Foreskin melanocyte (primary cell): ENCODE measurements at places on chromosomes 7 and 10.
A peak's percentile ranks its signal among the peaks of the same experiment; 100 is the strongest.

GRCh38 chr7:12737373-12737772 lies 49.9 kb downstream of the ARL4A start:
- no peak for DNase-seq

GRCh38 chr10:101228966-101229265 lies 347 bp downstream of the LBX1 start:
- DNase-seq, result no peak

- no peak for DNase-seq
Measured at GRCh38 chr7:5695727-5696345, 85.6 kb downstream of the RNF216 start.

- DNase-seq, result no peak
Measured at GRCh38 chr7:73496626-73497025, 25.5 kb downstream of the BAZ1B start.

DNA sequence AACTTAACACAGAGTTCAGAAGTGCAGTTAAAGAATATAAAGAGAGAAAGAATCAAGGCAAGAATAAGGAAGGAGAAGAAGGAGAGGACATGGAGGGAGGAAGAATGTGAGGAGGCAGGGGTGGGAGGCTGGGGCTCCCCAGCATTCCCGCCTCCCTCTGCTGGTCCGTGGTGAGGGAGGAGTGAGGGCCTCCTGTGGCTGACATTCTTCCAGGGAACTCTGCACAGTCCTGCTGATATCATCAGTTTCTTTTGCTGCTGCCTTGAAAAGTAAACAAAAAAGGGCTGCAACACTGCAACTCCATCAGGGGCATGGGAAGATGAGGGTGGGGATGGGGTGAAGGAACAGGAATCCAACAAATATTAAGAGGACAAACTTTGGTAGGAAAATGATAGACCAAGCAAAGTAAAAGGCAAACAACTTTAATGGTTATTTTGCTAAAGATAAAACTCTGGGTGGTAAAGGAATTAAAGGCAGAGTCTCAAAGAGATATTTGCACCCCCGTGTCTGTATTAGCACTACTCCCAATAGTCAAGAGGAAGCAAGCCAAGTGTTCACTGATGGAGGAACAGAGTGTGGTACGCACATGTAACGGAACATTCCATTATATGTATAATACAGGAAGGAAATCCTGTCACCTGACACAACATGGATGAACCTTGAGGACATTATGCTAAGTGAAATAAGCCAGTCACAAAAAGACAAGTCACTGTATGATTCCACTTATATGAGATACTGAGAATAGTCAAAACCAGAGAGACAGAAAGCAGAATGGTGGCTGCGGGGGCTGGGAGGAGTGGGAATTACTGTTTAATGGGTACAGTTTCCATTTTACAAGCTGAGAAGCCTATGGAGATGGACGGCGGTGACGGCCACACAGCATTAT lies 8.0 kb upstream of the SPOCK2 start:
- no peak for DNase-seq

- no peak for DNase-seq
Measured at GRCh38 chr7:115059321-115059720, 137.4 kb downstream of the MDFIC start.

DNA sequence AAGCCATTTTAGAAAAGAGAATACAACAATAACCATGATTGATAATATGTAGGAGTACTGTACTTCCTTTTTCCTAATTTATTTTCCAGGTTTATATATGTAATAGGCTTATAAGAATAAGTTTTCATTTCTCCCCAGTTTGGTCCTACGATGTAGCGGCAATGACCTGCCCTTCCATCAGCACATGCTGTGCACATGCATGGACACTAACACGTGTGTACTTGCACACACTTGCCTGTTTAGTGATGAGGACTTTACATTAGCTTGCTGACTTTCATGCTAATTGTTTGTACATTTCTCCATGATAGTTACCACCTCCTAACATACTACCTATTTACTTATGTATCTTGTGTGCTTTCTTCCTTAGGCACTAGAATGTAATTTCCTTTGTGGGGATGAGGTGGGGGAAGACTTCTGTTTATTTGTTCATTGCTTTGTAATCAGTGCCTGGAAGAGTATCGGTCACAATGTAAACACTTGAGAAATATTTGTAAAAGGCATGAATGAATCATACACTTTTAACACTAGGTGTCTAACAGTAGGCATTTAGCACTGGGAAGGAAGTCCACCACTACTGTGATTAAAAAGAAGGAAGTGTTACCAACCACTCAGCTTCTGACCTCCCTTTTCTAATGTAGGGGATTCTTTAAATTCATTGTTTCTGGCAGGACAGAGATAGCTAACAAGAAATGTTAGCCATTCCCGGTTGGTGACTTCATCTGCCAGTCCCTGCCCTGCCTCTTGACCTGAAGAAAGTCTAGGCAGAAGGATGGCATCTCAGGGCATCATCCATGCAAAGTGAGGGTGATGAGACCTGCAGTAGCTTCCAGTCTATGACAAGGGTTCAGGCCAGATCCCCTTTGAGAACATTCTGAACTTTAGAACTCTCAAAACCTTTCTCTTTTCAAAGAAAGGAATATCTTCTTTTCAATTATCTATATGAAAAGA lies 120.2 kb upstream of the RAB18 start:
- DNase-seq, result no peak

GRCh38 chr7:112036071-112036470 lies 170.1 kb downstream of the DOCK4 start:
- DNase-seq, result no peak

DNA sequence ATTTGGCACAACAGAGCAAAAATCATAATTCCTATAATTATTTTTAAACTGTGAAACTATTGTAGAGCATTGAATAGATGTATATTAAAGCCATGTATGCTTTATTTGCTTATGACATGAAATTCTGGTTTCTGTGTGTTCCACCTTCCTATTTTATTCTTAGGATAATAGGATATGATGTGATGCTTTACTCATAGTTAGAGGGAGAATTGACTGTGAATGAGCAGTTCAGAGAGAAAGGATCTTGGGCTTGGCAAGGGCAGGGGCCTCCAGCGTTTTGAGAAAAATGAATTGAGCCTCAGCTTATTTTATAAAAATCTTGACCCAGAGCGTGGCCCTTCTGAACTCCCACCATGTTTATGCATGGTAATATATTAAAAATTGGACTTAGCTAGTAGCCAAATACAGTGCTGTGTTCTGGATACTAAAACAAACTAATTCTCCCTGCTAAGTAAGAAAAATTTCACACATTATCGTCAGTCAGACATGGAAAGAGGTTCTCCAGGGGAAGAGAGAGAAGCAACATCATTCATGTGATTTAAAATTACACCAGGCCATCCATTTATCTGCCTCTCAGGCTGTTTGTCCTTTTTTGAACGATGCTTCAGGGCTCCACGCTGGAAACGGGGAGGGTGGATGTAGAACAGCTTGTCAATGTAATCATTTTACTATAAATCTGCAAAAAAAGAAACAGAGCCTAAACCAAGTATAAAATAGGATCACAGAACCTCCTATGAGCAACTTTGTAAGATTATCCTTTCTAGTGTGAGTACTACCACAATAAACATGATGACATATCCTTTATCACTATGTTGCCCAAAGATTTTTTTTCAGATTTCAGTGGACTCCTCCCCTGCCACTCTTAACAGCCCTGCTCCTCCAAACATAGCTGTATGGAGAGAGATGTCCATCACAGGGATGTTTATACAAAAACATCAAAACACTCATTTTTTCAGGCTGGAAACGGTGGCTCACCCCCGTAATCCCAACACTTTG lies 258.1 kb upstream of the C7orf33 start:
- DNase-seq, result no peak

GRCh38 chr10:15585303-15585715 lies 134.4 kb downstream of the ITGA8 start:
- DNase-seq, result peak; percentile 22

- no peak for DNase-seq
Measured at GRCh38 chr10:129774736-129775401, 189.2 kb downstream of the EBF3 start.

- DNase-seq, result no peak
Measured at GRCh38 chr10:58515291-58515941, 2.7 kb downstream of the BICC1 start.

DNA sequence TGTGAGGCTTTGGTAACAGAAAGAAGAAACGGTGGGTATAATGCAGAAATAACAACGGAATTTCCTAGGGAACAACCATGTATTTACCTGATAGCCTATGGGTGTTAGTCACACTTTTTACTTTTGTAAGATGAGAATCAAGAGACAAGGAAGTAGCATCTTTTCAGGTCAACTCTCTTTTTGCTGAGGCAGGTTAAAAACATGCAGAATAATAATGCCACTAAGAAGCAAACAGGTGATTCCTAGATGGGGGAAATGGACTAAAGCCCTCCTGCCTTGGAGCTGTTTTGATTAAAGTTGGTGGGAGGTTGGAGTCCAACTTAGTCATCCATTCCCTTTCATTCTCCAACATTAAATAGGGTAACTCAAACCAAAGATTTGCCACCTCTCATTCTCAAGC lies 2.0 kb upstream of the COL28A1 start:
- DNase-seq, result no peak

DNA sequence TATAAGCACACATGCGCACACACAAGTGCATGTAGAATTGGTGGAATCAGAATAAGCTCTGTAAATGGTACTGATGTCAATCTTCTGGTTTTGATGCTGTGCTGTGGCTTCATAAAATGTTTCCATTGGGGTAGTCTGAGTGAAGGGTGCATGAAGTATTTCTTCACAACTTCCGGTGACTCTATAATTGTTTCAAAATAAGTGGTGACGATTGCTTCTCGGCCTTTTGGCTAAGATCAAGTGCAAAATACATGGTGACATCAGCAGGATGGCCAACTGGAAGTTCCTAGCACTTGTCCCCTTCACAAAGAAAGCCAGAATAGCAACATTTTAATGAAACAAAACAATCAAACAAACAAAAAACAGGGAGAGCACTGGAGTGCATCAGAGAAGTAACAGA lies 41.6 kb upstream of the CAMK2B start:
- DNase-seq, result no peak

DNA sequence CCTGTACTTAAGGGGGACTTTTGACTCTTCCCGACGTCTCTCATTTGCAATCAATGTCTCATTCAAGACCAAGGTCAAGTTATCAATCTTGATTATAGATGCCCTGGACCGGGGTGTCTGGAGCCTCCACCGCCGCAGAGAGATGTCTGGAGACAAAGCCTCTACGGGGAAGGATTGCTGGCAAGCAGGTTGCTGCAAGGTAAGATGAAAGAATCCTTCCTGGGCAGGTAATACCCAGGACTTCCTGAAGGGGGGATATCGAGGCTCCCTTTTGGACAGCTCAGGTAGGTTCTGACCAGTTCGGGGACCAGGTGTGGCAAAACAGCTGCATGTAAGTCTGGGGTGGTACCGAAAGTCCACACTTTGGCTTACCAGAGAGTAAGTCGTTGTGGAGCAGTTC lies 12.5 kb upstream of the CUX1 start:
- DNase-seq, result no peak

GRCh38 chr7:51253157-51253556 lies 63.5 kb downstream of the COBL start:
- DNase-seq, result no peak

DNA sequence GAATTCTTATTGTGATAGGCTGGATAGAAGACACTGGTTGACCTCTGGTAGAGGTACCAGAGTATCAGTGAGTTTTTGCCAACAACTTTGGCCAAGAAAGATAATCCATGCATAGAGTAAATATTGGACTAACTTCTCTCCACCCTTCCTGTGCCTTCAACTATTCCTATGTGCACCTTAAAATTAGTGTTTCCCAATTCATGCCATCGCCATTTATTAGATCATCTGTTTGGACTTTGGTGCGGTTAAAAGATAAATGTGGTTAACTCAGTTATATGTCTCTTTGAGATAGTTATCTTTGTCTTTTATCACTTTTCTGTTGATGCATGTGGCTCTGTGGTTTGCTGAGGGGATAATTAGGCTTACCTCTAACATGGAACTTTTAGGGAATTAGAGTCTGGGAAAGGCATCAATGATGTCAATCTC lies 4.6 kb downstream of the PAPSS2 start:
- no peak for DNase-seq

DNA sequence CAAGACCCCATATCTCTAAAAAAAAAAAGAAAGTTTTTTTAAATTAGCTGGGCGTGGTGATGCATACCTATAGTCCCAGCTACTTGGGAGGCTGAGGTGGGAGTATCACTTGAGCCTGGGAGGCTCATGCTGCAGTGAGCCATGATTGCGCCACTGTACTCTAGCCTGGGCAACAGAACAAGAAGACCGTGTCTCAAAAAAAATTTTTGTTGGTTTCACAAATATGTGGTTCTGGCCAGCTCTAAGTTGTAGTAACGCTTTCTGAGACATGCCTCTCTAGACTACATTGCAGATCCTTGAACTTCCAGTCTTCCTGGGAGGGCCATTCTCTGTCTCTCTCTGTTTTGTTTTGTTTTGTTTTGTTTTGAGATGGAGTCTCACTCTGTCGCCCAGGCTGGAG lies 24.6 kb upstream of the RHBDD2 start:
- no peak for DNase-seq

GRCh38 chr7:41170466-41170865 lies 532.4 kb downstream of the INHBA start:
- DNase-seq, result no peak

DNA sequence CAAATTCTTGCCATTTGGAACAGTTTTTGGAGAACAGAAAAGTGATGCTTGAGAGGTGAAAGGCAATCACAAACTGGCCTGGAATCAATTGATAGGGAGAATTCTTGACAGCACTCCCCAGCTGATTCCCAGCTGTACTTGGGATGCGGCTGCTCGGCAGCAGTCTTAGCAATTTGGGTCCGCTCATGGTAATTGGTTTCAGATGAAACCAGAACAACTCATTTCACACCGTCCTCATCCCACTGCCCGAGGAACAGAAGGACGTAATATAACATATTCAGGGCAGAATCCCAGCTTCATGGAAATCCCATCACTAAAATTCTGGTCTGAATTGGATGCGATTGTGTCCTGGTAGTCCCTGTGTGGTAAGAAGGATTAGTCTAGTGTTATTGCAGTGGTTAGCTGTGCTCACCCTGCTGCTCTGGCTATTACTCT lies 223.3 kb upstream of the FERD3L start:
- no peak for DNase-seq

- no peak for DNase-seq
Measured at GRCh38 chr7:46414946-46415345, 493.9 kb upstream of the IGFBP3 start.

GRCh38 chr7:88109612-88110011 lies 110.2 kb downstream of the SRI start:
- no peak for DNase-seq

- peak; percentile 56 for DNase-seq
Measured at GRCh38 chr7:42238709-42239366, 1.8 kb upstream of the GLI3 start.

- DNase-seq, result no peak
Measured at GRCh38 chr7:151140826-151141225, 26.7 kb downstream of the GBX1 start.
